ENCODE measurements at places on chromosomes 2 and 18.

DNA sequence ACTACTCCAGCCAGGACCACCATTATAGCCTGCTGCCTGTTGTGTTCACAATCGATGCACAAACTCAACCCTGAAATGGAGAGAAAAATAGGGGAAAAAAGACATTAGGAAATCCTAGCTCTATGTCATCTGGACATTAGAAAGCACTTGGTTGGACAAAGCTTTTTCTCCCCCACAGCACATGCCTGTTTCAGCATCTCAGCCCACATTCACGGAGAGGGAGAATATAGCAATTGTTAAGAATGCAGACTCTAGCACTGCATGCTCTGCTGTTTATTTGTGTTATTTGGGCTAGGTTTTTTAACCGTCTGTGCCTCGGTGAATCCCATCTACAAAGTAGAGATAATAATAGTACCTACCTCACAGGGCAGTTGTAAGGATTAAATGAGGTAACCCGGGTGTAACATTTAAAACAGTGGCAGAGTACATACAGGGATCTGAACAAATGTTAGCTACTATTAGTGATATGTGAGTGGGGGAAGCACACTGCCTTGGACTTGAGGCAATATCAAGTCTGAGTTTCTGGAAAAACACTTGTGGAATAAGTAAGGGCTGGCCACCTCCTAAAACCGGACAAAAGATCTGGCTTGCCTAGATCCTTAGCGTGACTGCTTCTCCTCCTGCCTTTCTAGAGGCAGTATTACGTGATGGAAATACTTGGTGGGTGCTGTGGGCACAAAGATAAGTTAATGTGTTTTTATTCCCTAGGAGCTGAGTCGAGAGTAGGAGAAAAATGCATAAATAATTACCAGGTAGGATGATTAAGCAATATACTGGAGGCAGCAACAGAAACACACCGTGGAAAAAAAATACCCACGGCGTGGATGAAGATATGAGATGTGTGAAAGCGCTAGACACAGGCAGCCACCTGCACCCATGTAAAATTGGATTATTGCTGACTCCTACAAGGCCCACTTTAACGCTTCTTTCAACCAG is 1.0 kb upstream of the PPP1CB start:
- peak; percentile 78 for DNase-seq

DNA sequence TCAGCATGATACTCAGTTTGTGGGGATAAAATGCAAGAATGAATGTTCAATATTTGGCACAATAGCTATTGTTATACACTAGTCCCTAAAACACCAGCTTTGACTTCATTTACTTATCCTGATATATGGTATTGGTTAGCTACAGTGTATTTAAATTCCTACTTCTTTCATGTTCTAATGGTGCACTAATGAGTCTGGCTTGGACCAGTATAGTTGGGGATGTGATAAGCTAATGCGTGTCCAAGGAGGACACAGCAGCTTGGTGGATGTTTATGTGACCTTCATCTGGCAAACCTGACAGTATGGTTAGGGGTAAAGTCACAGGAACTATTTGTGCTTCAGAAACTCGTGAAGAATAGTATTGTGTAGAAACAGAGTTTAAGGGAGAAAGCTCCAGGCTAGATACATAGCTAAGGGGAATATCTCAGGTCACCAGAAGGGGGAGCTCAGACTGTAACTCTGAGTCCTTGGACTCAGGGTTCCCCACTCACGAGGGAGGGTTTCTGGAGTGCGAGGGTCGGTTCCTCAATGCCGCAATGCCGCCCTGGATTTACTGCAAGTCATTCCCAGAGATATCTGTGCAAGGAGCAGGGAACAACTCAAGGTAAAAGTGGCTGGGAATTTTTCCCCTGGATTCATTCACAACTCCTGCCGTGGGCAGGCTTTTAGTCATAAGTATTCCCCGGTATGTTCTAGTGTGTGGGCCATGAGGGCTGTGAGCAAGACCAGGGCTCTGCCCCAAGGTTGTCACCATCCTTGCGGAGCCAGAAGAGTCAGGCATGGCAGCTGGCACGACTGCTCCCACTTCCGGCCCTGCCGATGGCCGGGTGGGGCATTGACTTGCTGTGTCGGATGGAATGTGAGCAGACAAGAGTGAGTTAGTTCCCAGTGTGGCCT is 14.5 kb downstream of the IL1R2 start:
- peak; percentile 67 for DNase-seq

GRCh38 chr2:66775730-66776422 is 341.0 kb downstream of the MEIS1 start:
- no peak for DNase-seq

DNA sequence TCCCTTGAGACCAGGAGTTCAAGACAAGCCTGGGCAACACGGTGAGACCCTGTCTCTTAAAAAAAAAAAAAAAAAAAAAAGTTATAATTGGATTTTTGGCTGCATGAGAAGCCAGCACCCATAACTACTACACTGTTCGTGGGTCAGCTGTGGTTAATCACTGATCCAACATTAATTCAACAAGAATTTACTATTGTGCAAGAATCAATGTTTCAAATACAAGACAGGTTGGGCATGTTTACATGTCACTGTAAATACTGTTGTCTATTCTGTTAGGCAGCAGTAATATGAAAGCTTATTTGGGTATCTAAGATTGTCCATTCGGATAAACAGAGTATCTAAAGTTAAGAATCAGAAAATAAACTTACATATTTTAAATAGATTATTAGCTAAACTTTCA is 62.3 kb downstream of the ESCO1 start:
- DNase-seq, result no peak

GRCh38 chr2:209383212-209383611 is 40.6 kb upstream of the MAP2 start:
- DNase-seq, result no peak

GRCh38 chr2:216222650-216223352 is 113.7 kb downstream of the XRCC5 start:
- no peak for DNase-seq

GRCh38 chr2:66515743-66516142 is 80.8 kb downstream of the MEIS1 start:
- DNase-seq, result no peak

DNA sequence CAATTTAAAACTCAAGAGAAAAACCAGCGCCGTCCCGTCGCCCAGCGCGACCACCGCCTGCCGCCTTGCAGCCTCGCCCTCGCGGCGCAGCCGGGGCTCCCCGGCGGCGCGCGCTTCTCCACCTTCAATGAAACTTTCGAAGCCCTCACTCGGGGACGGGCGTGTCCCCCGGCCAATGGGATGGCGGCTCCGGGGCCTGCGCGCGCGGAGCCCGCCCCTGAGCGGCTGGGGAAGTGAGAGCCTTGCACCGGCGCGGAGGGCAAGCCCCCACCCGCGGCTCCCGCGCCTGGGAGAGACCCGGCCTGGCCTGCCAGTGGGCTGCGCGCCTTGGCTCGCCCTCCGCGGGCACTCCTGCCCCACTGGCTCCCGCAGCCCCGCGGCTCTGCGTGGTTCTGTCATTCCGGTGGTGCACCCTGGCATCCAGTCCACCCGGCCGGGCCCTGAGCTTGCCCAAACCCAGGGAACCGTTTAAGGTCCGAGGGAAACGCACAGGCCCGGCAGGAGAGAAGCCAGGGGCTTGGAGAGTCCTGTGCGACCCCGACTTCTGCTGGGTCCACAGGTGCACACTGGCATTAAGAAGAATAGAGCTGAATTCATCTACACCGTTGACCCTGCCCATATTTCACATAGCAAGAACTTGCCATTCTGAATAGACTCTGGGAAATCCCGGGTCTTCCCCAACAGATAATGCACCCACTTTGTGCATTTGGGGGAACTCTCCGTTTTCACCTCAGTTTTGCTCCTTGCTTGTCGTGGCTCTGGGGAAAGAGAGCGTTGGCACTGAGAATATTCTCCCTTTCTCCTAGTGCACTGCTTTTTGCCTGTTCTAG is at the start of gene PIEZO2:
Gene PIEZO2, minus strand, starts transcription at position 129 of the 830 bp plus-strand sequence. CDS start 981 bp downstream, outside the sequence.
- no peak for DNase-seq

DNA sequence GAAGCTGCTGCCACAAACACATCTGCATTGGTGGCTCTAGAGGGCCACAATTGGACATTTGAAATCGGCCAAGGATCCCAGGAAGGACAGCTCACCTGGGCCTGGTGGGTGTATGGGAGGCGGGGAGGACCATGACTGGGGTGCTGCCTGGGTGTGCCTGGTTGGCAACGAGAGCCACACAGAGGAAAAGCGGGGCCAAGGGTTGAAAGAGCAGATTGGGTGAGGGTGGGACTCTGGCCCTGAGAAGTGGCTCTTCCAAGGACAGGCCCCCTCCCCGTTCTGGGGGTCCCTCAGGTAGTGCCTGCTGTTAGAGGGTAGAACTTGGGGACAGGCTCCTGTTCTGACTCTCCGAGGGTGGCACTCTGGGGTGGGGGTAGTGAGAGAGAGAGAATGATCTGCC is 102.9 kb downstream of the CLIP4 start:
- no peak for DNase-seq

DNA sequence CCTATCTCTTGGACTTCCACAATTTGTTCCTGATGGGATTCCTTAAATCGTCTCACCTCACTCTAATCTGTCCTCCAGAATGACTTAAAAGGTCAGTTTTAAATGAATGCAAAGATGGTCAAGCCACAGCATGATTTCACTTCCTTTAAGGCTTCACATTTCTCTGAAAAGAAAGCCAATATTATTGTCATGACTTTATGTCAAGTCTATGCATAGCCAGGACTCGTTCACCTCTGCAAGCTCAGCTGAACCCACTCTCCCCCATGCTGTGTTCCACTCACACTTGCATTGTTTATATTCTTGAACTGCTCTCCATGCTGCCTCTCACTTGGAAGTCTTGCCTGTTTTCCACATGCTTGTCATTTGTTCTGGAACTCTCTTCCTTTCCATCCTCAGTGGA is 298.4 kb upstream of the MMADHC start:
- DNase-seq, result no peak

DNA sequence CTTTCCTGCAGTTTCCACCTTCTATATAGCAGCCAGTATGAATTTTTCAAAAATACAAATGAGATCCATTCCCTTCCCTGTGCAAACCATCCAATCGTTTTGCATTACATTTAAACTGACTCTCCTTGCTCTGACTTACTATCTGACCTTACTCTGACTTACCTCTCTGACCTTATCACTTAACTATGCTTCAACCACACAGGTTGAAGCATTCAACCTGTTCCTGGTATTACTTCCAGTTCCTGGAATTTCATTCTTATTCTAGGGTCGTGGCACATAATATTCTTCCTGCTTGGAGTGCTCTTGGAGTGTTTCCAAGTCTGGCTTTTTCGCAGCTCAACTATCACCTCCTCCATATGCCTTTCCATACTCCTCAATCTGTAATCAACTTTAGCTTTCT is 850.6 kb upstream of the CHAC2 start:
- no peak for DNase-seq

DNA sequence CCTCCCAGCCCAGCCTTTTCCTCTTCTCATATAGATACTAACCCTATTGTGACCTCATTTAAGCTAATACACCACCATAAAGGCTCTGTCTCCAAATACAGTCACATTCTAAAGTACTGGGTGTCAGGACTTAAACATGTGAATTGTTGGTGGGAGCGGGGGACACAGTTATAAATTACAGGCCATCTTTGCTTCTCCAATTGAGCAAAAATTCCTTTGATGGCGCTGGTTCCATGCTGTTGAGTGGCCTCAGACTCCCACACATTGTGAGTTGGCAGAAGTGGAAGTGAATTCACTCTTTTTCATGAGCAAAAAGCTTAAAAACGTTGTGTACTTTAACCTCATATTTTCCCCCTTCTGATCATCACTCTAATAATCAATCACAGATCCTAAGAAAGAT is 46.0 kb downstream of the GBX2 start:
- no peak for DNase-seq

- DNase-seq, result no peak
These were observed 43.0 kb downstream of the MC2R start for GRCh38 chr18:13872373-13872772.

DNA sequence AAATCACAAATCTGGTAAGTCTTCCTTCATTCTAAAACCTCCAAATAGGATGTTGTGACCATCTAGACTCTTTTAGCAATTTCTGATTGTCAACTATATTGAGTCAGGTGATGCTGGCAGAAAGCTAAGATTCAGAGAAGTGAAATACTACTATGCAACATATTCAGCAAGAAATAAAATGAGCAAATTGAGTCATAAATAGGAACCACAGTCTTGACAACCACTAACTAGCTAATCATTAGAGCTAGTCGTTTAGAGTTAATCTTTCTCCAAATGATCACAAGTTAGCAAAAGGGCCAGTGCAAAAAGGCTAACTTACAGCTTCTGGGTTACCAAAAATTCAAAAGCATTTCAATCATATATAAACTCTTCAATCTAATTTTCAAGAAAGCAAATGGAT is 54.5 kb downstream of the ROCK1 start:
- DNase-seq, result no peak

DNA sequence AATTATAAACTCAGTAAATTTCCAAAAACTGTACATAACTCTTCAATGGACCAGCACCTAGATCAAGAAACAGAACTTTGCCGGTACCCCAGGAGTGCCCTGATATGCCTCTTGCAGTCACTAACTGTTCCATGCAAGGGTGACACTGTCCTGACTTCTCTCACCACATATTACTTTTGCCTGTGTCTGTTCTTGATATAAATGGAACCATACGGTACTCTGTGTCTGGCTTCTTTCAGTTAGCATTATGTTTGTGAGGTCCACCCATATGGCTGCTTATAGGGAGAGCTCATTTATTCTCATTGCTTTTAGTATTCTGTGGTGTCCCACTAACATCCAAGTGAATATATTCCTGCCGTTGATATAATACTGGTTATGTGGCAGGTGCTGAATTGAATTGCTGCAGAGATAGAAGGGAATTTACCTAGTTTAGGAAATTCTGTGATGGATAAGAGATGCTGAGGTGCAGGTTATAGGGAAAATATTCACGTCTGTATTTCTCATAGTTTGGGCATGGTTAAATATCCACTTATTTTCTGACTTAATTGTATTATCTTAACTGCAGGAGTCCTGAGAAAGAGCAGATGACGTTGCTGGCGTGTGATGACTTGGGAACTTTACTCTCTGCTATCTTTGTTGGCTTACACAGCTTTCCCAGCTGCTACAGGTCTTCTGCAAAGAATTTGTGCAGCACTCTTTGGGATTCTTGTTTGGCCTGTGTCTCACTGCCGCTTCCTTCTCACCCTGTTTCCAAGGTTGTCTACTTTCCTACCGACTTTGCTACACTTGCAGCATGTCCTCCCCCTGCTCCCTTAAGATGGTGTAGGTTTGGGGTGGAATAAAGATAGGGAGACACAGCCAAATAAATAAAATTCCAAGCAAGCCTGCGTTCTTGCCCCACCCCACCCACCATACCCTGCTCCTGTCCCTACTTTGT is 107.9 kb downstream of the MAP4K4 start:
- DNase-seq, result peak; percentile 35

GRCh38 chr2:232030229-232030628 is 68.7 kb downstream of the DIS3L2 start:
- DNase-seq, result peak; percentile 31
